Naive B cell (primary cell): ENCODE measurements at places on chromosomes 4 and X. TPM values are rescaled to one million over a fixed set of nuclear protein-coding genes. Genes with fewer than 3 reads are reported as not detected.

GRCh38 chr4:27215220-27215826, 354.7 kb downstream of the STIM2 start:
- DNase-seq, result no peak

GRCh38 chr4:144645102-144645630, 790 bp upstream of the HHIP start:
- DNase-seq, result no peak

- no peak for DNase-seq
Observed at GRCh38 chrX:38987198-38987651, 186.0 kb downstream of the MID1IP1 start.

GRCh38 chr4:8850830-8851188, 20.8 kb downstream of the HMX1 start:
- no peak for DNase-seq

DNA sequence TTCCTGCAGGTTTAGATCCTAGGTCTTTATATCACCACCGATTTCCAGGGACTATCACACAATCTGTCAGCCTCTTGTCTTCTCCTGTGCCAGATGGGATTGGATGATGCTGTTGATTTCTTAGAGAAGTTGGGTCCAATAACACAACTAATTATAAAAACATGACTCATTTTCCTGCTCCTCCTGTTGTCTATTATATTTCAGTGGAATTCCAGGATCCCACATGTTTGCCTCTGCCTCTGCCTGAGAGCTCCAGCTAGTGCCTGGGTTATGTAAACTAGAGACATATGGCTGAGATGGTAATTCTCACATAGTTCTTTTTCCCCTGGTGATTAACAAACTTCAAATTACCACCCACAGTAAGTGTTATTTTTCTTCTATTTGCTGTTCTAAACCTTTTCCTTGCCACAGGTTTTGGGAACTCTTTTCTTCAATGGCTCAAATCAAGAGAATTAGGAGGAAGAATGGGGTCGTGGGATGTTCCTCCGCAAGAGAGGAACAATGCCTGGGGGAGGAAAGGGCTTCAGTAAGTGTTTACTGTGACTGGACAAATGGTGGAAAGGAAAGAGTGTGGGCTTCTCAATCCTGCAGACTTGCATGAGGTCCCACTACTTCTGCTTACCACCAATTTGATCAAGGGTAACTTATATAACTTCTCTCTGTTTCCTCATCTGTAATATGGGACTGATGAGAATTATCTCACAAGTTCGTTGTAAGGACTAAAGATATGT, 3.4 kb upstream of the HOPX start:
- no peak for DNase-seq

The SLC4A4 gene
- polyA plus RNA-seq, result not detected

The IL3RA gene
- 5.6 TPM for polyA plus RNA-seq
